ENCODE measurements at places on chromosomes 6 and 20.

DNA sequence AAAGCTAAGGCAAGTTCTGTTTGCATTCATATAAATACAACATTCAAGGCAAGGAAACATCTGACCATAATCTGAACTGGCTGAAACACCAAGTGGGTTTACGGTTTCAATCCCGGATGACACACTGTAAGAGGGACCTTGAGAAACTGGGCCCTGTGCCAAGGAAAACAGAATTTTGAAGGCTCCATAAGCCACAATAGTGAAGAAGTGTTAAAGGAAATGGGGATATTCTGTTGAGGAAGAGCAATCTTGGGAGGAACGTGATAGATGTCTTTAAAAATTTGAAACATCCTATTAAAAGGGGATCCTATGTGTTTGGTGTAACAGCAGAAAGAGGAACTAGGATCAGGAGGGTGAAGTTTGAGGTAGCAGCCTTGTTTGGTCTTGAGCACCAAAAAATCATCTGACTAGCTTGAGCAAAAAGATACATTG, 82.4 kb upstream of the TAB2 start:
- DNase-seq: peak; percentile 31

DNA sequence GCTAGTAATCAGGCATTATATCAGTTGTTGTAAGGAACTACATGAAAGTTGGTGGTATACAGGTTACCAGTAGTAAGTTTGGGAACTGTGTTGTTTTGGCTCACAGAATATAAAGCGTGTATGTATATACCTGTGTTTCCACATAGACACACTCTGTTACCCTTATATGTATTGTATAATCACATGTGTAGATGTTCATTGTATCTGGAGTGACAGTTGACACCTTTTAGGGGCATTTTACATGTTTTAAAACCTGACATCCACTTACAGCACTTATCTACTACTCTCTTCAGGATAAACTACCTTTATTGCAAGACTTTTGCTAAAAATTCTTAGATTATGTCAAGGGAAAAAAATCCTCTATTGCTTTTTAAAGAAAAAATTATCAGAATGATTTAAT, 228.9 kb downstream of the LAMA2 start:
- no peak for DNase-seq

DNA sequence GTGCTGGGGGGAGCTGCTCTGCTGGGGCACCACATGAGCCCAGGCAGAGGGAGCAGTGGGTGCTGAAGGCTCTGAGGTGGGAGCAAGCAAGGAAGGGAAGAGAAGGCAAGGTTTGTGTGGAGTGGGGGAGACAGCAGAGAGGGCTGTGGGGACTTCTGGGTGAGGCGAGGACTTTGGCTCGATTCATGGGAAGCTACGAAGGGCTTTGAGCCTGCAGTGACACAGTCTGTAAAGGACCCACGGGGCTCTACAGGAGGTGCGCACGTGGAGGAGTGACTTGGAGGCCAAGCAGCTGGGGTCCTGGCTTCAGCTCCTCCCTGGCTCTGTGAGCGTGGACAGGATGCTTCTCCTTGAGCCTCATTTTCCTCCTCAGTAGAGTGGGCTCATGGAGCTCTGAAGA, 29.1 kb upstream of the CSNK2A1 start:
- DNase-seq: no peak

DNA sequence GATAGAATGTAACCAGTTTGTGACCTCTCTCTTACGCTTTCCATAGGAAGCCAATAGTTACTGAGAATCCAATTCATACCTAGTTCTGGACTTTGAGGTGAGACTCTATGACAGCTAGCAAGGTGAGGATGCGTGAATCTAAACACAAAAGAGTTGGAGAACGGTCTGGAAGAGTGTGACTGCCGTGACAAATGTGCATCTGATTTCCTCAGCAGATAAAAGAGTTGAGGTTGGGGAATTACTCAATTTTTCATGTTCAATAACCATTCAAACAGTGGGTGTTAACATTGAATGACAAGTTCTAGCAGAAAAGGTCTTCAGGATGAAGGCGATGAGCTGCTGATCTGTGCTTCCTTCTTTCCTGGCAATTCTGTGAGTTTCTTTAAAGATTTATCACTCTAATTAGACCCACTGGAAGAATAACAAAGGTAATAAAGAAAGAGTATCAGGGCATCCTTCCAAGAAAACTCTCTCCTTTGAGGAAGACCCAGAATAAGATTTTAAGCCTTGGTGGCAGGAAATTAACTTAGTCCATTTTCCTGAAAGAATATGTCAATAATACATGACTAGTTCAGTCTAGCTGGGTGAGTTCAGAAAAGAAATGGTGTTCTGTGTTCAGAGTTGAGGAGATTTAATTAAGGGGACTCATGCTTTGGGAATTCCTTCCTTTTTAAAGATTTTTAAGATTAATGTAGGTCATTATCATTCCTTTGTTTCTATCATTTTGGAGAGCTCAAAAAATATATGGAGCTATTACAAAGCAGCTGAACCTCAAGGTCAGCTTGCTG, 24.5 kb downstream of the KIF3B start:
- no peak for DNase-seq

- DNase-seq: no peak
Observed at GRCh38 chr6:5626727-5627426, 365.6 kb downstream of the FARS2 start.

- no peak for DNase-seq
Observed at GRCh38 chr6:3431994-3432393, 24.9 kb downstream of the SLC22A23 start.

- no peak for DNase-seq
Observed at GRCh38 chr20:1508574-1508973, 17.4 kb upstream of the SIRPB2 start.

DNA sequence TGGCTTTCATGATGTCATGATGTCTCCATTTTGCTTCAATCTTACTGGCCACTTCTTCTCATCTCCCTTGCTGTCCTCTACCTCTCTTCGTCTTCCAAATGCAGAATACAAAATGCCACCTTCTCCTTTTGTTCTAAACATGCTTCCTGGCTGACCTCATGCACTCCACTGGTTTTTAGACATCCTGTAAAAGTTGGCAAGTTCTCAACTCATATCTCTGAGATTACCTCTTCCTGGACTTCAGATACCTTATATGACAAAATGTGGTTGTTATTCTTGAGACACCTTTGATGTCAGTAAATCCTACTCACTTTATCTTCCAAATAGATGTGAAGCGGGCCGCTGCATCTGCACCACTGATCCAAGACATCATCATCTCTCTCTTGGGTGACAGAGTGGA, 212.7 kb upstream of the FOXA2 start:
- no peak for DNase-seq

- DNase-seq: no peak
Observed at GRCh38 chr20:50278377-50278683, 87.7 kb downstream of the CEBPB start.

GRCh38 chr20:38076548-38076947, 43.0 kb downstream of the RPRD1B start:
- no peak for DNase-seq

DNA sequence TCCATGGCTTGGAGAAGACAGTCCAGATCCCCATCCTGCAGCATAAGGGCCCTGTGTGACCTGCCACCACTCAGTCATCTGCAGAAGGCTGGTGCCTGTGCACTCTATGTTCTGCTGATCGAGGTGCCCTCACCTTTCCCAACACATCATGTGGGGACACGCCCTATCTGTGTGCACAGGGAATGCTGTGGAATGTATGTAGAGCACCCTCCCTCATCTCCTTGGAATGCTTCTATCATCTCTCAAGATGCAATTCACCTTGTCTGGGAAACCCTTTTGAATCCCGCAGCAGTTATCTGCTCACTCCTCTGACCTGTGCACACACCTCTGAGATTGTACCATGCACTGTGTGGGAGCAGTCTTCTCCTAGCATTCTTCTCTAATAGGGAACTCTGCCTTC, 207.2 kb upstream of the SSTR4 start:
- no peak for DNase-seq

DNA sequence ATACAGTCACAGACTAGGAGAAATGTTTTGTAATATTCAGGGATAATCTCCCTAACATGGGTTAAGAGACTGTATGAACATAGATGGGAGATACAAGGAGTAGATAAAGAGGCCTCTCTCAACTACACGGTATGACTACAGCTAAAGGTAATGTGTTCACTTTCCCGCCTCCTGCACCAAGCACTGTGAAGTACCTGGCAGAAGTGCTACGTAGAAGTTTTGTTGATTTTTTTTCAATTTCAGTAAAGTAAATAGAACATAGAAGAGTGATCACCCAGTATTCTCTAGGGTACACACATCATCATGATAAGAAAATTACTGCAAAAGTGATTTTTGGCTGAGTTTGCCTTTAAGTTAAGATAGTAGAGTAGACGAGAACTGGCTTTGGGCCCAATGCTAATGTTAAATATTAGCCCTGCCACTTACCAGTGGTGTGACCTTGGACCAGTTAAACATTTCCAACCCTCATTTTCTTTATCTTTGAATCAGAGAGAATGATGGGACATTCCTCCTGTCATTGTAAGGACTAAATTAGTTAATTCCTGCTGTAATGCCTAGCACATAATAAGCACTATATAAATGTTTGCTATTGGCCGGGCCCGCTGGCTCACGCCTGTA, 183.6 kb downstream of the COL9A1 start:
- no peak for DNase-seq

DNA sequence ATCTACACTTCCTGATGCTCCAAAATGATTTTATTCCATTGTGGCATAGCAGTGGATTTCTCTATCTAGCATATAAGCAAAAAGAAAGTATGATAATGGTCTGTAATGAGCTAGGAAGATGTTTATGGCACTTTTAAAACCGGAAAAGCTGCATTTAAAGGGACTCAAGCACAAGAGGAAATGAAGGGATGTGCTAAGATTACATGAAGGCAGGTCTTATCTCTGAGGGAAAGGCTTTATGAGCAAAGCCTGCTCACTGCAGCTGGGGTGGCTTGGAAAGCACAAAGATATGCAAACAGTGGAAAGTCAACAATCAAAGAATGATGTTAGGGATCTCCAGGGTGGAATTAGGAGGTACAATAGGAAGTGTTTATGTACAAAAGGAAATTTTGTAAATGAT, 138.2 kb downstream of the TENT5A start:
- DNase-seq: no peak

Data from right renal cortex interstitium (tissue), 3 donors.